Ascending aorta (tissue), 2 donors: ENCODE measurements at places on chromosomes 13 and 19.

DNA sequence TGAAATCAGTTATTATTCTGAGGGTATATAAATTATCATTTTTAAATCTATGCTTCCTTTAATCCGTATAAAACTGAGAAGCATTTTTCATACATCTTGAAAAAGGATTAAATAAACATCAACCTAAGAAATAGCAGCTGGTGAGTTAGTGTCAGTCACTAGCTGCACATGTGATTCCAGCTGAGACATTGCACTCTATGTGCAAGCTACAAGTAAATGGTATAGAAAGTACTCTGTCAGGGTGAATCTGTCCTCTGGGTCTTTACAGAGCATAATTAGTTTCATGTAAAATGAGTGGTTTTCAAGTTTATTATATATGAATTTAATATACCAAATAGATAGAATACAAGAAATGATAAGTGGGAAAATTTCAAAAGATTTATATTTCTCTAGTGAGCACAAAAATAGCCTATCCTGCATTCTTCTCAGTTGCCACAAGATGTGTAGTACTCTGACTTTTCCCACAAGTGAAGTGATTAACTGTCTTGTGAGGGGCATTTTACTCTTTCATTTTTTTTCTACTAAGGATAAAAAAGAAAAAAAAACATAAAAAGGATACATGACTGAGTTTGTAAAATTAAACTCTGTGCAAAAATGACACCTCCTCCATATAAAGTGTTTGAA lies 1372.1 kb downstream of the PCDH9 start:
- DNase-seq, result no peak

GRCh38 chr13:40777809-40778175 lies 6.8 kb upstream of the MRPS31 start:
- DNase-seq, result no peak

- no peak for DNase-seq
These were observed 34.9 kb upstream of the OR10H1 start for GRCh38 chr19:15850385-15850784.

DNA sequence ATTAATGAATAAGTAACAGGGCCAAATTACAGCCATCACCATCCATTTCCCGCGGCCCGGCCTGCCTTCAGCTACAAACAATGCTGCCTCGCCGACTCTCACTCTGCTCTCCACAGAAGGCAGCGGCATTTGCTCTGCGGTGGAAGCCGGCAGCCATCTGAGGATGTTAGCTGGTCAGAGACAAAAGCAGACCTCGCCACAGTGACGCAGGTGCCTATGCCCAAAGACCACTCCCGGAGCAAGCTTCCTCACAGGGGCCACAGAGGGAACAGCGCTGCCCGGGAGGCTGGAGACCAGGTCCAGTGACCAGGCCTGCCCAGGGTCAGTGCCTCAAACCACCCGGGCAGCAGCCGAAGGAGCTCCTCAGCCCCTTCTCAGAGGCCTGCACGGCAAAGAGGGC lies 16.4 kb downstream of the PEPD start:
- DNase-seq, result no peak

DNA sequence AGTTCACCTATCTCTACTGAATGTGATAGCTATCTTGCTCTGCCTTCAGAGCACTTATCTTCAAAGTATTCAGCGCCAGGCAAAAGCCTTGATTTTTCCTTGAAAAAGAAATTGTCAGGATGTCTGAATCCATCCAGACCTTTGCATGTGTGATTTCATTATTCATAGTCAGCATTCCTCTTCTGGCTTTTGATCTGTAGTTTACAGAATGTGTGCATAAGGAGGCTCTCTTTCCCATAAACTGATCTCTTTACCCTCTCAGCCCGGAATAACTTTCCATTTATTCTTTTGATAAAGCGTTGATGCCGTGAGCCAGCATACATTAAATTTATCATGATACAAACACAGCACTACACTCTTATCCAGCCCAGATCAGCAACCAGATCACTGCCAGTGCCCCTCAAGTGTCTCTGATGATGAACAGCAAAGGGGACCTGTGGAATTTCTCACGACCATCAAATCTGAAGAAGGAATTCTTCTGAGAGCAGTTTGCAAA lies 130.8 kb downstream of the DNAJC15 start:
- DNase-seq, result no peak

DNA sequence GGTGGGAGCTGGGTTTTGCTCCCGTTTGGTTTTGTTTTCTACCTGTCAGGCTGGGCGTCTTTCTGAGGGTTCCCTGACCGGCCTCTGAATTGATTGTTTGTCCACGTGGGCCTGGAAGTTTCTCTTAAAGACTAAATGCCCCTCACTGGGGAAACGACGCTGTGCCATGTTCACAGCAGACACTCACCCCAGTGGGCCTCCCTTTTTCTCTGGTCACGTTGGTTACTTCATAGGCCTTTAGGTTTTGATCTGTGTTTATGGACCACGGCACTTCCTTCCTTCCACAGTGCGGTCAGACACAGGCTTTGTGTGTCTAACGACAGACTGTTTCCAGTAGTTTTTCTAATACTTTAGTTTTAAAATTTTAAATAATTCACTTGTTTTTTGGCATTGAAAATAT lies 20.1 kb upstream of the NDUFS7 start:
- DNase-seq, result no peak

GRCh38 chr13:73187106-73187505 lies 128.3 kb downstream of the KLF5 start:
- DNase-seq, result no peak

DNA sequence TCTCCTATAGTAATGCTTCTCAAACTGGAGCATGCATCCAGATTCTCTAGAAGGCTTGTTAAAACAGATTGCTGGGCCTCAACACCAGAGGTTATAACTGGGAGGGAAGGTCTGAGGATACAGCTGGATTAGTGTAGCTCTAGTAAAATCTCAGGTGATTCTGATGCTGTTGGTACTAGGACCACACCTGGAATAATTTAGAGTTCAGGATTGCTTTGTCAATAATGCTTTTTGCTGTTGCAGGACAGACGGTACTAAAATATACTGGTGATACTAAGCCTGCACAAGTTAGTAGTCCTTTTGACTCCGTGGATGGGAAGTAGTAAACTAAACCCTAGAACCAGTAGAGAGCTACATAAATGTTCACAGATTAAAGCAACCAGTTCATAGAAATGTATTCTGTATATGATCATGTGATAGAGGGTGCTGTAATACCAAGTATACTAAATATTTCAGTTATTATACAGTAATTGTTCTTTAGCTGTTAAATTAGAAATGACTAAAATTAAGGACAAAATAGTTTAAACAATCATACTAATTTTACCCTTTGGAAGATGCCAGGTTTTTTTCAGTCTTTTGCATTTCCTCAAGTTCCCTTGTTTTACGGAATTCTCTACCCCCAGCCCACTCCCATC lies 258.2 kb upstream of the STARD13 start:
- no peak for DNase-seq
